ENCODE measurements at places on chromosomes 2 and 18. TPM values are rescaled to one million over a fixed set of nuclear protein-coding genes. Genes with fewer than 3 reads are reported as not detected.

GRCh38 chr2:12967804-12968203 lies 251.1 kb downstream of the TRIB2 start:
- DNase-seq: no peak

The VIL1 gene
- total RNA-seq: not detected

DNA sequence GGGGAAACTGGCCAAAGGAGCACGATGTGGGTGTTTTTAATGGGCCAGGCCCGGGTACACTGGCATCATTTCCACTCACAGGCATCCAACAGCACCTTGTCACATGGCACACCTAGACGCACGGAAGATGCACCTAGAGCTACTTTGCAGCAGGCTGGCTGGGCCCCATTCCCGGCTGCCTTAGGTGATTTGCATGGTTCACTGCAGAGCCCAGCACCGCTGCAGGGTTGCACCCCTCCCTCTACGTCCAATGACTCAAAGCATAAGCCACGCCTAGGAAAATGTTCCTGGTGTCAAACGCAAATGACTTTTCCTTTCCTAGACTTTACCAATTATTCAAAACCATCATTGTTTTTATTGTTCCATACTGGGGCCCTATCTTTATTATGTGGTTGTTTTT lies 222.9 kb downstream of the EIPR1 start:
- no peak for DNase-seq

GRCh38 chr18:21177822-21178221 lies 64.2 kb upstream of the GREB1L start:
- no peak for DNase-seq

The MAP3K19 gene
- not detected for total RNA-seq

DNA sequence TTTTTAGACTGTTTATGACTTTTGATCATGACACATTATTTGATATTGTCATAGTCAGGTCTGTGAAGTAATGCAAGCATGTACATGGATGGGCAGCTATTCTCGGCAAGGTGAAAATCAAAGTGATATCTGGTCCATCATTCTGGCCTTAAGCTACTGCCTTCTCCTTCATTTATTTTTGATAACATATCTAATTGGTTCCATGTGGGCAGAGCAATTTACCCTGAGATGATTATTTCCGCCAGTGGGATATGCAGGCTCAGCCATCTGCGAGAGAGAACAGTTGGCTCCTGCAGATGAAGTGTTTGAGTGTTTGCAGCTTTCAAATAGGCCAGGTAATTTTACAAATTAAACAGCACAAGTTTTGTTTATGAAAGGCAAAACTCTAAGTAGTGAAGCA lies 116.4 kb downstream of the LYPD6 start:
- DNase-seq: no peak

The ABCB11 gene
- not detected for total RNA-seq

- DNase-seq: no peak
These were observed 20.5 kb upstream of the GNAL start for GRCh38 chr18:11668441-11669169.

The RUFY4 gene
- not detected for total RNA-seq

DNA sequence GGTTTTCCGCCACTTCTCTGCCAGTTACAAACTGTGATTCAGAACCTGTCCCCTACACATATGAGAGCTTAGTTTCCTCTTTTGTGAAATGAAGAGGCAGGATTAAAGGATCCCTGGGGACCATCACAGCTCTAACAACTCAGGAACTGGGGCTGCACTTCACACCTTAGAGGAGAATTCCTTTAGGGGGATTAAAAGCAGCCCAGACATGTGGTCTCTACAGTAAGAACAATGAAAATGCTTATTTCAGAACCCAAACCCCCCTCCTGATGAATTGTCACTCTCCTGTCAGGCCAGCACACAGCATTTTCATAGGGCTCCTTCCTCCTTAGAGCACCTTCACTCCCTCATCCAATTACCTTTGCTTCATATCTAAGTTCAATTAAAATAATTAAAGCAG lies 101.5 kb upstream of the NEDD4L start:
- no peak for DNase-seq

DNA sequence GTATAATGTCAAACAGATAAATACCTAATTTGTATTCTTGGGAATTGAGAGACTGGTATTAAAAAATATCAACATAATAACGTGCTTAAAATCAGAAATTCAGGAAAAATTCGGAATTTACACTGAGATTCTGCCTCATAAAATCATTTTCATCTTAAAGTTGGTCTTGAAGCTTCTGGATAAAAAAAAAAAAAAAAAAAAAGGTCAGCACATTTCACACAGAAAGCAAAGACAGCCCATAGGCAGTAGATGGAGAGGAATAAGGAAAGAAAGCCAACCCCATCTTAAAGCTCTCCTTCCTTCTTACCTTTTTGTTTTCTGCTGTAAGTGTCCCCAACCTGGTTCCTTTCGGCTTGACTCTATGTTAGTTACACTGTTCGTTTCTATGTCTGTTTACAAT lies 41.5 kb upstream of the ALK start:
- no peak for DNase-seq

- DNase-seq: no peak
These were observed 21.1 kb upstream of the GALNT5 start for GRCh38 chr2:157236404-157236803.

The COLEC12 gene
- total RNA-seq: 33.4 TPM

The RAD51AP2 gene
- total RNA-seq: not detected

DNA sequence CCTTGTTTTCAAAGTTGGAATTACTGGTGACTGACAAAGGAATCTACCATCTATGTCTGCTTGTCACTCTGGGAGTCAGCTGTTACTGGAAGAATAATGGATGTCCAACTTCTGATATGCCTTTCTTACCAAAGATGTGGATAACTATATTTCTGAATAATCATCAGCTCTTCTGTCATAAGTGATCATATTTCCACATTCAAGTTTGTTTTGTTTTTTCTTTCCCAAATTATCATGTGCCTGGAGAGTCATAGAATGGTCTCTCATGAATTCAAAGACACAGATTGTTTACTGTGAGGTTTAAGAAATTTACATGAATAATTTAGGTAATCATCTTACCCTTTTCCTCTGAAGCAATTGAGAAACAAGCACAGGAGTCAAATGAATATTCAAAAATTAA lies 986.7 kb upstream of the CDH2 start:
- no peak for DNase-seq

- no peak for DNase-seq
These were observed 10.1 kb upstream of the GRHL1 start for GRCh38 chr2:9941196-9941995.

DNA sequence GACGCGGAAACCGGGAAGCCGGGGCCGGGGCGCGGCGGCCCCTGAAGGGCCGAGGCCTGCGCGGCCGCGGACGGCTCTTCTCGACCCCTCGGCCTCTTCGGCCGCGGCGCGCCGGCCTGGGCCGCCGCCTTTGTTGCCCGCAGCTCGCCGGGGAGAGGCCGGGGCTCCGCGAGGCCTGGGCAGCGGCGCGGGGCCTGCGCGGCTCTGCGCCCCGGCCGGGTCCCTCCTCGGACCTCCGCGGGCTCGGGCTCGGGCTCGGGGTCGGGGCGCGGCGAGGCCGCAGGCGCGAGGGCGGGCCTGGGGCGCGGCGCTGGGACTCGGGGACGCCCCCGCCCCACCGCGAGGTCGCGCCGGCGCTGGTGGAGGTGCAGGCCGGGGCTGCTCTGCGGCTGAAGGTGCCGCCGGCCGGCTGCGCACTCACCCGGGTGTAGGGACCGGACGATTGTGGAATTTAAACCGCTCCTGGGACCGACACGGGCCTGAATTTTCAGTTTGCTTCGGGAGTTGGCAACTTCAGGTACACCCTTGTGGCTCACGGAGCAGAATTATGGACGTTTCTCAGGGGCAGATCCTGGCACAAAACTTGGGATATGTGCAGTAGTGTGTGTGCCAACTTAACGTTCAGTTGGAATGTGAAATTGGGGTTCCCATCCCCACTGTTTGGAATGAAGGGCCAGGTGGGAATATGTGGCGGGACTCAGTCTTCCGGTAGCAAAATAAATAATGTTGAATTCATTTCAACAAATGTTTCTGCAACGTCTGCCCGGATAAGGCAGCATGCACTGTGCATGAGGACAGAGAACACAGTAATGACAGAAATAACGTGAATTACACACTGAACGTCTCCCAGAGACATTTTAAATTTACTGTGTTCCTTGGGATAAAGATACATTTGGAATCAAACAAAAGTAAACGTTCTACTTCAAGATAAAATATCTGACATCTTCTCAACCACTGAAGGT lies 787 bp downstream of the SOCS6 start:
- peak; percentile 48 for DNase-seq

GRCh38 chr2:85180322-85181133 lies 47.3 kb downstream of the TCF7L1 start:
- DNase-seq: peak; percentile 69

GRCh38 chr18:45413180-45413836 lies 202.0 kb upstream of the SLC14A2 start:
- no peak for DNase-seq

The RAX gene
- not detected for total RNA-seq

The ALKAL2 gene
- total RNA-seq: not detected

- peak; percentile 87 for DNase-seq
These were observed 30.3 kb upstream of the B3GNT7 start for GRCh38 chr2:231364961-231365810.

- DNase-seq: no peak
These were observed 502.1 kb upstream of the TMEFF2 start for GRCh38 chr2:192696857-192697256.

DNA sequence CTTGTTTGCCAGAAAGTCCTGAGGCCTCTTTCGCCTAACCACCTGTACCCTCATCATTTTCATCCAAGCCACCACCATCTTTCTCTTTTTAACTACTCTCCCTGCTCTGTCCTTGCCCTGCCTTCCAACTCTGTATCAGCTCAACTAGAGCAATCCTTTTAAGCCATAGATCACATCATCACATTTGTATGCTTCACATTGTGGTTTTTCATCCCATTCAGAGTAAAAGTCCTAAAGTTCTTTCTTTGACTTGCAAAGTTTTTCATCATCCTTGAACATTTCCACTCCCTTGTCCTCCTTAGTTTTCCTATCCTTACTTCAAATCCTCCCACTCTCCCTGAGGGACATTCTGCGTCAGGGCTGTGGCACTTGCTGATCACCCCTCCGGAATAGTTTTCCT lies 73.9 kb downstream of the SLC39A10 start:
- no peak for DNase-seq

- DNase-seq: no peak
These were observed 8.3 kb upstream of the IL1R2 start for GRCh38 chr2:101983486-101983885.

The SLC30A3 gene
- 6.3 TPM for total RNA-seq

- peak; percentile 48 for DNase-seq
These were observed 4.7 kb upstream of the KRCC1 start for GRCh38 chr2:88059979-88060906.

The LAMA3 gene
- total RNA-seq: 7.0 TPM

GRCh38 chr2:113886479-113887008 lies 3.3 kb upstream of the ACTR3 start:
- DNase-seq: peak; percentile 47

DNA sequence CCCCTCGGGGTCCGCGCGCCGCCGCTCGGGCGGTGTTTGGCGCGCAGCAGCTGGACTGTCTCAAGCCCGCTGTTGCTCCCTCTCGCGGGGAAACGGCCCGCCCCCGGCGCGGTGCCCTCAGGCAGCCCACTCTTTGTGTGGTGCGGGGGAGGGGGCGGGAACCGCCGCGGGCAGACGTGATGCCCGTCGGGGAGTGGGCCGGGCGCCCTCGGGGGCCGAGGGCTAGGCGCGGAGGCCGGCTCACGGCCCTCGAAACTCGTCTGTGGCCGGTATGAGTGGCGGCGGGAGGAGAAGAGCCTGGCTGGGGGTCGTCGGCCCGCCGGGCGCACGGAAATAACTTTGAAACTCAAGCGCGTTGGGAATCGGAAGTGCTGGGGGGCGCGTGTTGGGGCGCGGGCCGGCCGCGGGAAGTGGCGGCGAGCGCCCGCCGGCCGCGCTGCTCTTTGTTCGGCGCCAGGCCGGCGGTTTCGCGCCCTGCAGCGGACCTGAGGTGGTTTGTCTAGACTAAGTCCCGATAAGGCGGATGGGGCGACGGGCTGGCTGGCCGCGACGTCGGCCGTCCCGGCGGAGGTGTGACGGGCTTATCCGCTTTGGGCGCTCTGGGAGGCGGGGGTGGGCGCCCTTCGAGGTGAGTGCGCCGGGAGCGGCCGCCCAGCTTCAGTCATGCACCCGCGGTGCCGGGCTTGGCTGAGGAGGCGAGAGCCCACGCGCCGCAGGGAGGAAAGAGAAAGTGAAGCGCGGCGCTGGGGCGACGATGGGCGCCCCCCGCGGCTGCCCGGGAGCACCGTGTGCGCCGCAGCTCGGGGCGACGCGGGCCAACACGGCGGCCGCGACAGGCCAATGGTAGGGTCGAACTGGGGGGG lies 679 bp downstream of the PTMA start:
- no peak for DNase-seq

The ROCK2 gene
- 39.0 TPM for total RNA-seq

DNA sequence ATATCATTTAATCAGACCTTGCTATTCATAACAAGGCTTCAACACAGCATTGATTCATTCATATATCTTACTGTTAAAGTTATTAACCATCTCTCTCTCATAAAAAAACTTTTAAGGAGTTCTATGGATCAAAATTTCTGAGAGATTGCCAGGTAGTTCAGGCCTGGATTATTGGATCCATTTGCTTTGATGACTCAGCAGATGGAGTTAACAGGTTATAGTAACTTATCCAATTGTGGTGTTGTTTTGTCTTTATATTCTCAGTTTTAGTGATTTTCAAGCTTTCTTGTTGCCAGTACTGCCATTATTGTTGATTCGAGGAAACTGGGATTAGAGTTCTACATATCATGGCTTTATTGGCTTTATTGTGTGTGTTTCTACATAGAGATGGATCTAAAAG lies 195.7 kb upstream of the MMADHC start:
- DNase-seq: no peak

The PJVK gene
- 0.39 TPM for total RNA-seq
